Retinal pigment epithelial cell (primary cell): ENCODE measurements at places on chromosomes 3 and 15.

GRCh38 chr3:150449169-150449721, 41.1 kb downstream of the TSC22D2 start:
- no peak for DNase-seq

DNA sequence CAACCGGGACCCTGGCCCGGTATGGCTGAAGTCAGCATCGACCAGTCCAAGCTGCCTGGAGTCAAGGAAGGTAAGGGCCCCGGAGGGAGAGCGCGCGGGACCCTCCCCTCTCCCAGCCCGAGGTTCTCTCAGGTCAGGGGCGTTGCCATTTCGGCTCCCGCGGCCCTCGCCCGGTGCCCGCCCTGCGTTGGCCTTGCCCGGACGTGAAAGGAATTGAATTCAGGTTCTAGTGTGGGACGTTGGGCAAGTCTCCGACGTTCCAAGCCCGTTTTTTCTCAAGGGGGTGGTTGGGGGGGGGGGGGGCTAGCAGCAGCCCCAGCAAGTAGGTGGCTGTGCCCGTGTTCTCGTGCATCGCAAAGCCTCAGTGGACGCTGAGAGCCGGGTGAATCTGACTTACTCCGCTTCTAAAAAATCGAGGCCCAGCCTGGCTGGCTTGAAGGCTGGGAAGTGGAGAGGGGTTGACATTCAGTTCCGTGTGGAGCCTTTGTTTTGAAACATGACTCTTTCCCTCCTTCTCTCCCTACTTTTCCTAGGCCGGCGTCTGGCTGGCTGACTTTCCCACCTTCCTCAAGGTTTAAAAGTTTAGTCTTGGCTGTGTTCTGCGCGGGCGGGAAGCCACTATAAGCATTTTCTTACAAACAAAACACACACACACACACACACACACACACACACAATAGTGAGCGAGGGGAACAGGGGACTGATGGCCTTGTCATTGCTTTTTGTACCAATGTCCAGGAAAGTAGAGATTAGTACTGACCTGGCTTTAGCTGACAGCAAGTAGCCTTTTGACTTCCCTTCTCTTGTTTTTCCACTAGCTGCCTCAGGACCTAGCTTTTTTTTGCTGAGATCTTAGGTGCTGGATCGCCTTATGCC, at the start of gene UTS2B:
Gene UTS2B (minus strand): TSS at position 873 of the 876 bp plus-strand sequence. CDS start 48,337 bp downstream, outside the sequence.
- DNase-seq: peak; percentile 51

DNA sequence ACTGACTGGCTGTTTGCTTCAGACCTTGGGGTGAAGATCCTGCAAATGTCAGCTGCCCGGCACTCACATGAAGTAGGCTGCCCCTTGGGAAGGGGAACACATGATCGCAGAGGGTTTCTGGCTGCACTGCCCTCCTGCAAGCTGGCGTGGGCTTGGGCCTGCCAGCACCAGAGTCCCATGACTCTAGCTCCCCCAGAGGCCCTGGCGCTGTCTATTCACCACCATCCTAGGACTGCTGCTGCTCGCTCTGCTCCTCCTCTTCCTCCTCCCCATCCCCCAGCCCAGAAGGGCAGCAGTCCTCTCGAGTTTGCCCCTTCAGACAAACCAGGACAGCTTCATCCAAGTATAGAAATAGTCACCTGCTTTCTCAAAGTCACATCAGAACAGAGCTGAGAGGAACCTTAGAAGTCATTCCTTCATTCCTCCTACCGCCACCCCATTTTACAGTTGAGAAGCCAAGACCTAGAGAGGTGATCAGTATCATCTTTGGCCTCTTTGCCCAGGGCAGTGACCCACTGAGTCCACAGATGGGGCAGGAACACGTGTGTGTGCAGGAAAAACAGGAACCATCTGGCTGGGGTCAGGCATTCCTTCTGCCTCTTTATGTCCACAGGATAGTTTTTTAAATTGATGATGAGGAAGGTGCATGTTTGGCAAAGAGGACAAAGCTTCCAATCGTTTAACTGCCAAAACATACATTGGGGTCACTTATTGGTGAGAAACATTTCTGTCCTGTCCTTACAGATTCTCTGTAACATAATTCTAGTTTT, 13.2 kb downstream of the DPH3 start:
- DNase-seq: no peak

- DNase-seq: no peak
Observed at GRCh38 chr3:124850633-124851032, 36.5 kb downstream of the ITGB5 start.

DNA sequence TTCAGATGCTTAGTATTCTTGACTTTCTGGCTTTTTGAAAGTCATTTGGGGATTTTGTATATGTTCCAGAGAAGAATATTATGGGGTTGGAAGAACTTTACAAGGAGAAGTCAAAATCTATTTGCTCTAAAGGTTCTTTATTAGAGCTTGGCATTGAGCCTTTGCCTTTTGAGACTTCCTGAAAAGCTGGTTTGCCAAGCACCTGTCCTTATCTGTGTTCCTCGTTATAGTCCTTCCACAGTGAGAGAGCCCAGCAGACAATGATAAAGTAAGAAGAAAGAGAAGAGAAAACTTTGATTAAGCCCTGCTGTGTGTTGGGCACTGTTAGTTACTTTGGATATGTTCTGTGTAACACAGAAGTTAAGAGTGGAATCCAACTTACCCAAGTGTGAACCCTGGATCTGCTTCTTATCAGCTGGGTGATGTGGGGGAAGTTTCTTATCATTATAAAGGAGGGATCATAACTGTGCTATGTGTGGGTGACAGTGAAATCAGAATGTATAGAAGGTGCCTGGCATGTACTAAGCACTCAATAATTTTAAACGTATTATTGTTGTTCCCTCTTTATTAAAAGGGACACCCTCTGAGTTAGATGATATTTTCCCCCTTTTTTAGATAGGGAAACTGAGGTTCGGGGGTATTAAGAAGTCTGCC, 44.3 kb upstream of the POLR2M start:
- DNase-seq: no peak

GRCh38 chr15:26628879-26629529, 143.9 kb downstream of the GABRB3 start:
- no peak for DNase-seq

- DNase-seq: no peak
Observed at GRCh38 chr3:66572938-66573710, 72.3 kb upstream of the LRIG1 start.

DNA sequence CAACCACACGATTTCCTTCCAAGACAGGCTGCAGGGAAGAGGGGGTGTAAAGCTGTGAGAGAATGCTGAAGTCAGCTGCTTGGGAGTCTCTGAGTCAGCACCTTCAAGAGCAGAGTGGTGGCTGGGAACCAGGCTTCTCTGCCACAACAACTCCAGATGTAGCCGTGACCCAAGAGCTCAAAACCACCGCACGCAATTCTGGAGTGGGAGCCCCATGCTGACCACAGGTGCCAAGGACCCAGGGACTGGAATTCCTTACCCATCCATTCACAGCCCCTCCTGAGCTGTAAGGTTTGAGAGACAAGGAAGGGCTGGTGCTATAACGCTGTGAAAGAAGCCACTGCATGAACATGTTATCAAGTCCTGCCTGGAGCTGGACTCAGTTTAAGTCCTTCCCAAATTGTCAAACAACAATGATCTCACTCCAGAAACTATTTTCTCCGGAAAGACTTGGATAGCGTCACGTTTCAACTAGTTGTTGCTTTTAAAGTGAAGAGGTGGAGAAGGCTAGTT, 61.4 kb downstream of the UMPS start:
- DNase-seq: no peak

DNA sequence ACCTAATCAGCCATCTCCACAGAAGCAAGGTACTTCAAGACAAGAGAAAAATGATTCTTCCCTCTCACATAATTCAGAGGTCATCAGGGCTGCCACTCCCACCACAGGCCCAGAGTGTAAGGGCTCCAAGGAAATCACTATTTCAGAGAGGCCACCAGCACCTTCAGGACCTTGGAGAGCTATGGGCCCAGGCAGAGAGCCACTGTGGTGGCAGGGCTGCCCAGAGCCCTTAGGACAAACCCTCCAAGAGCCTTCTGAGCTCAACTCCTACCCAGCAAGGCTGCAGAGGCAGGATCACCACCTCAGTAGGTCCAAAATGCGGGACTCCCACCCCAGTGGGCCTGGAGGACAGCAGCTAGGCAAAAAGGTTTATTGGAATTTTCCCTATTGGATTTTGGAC, 17.9 kb upstream of the FAN1 start:
- no peak for DNase-seq

- no peak for DNase-seq
Observed at GRCh38 chr15:98865397-98866339, 141.9 kb downstream of the PGPEP1L start.

GRCh38 chr3:35393901-35394799, 245.2 kb upstream of the ARPP21 start:
- DNase-seq: no peak

DNA sequence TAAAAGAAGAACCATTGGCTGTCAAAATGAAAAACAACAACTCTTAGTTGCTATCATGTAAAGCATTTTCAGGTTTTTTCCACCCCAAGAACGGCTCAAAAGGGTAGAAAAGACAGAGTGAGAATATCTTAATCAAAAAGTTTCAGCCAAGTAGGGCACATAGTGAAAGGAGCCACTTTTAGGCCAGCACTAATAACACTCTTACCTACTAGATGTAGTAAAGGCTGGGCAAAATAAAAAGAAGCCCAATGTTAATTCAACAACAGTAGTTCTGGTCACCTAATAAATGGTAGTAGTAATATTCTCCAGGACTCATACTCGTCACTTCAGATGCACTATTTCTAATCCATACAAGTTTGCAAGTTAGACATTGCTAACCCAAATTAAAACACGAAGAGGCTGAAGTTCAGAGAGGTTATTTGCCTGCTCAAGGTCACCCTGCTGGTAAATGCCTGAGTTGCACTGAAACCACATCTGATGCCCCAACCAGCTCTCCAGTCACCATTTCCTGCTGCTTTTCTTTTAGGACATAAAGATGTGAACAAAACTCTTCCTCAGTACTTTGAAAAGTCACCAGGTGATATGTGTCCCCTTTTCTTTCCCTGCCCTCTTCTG, 7.5 kb downstream of the GOLIM4 start:
- DNase-seq: no peak

DNA sequence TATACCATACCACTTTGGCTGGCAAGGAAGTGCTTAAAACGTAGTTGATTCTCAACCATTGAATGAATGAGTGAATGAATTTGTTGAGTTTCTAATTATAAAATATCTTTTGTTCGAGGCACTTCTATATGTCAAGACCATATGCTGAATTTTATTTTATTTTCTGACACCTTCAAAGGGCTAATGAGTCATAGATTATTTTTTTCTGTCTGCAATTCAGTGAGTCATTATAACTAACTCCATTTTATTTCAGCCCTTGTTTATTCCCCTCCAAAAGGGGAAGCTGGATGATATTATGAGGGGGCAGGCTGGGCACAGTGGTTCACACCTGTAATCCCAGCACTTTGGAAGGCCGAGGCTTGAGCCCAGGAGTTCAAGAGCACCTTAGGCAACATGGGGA, 142.4 kb downstream of the P2RY1 start:
- DNase-seq: no peak

- no peak for DNase-seq
Observed at GRCh38 chr15:28100516-28101195, 1.5 kb upstream of the OCA2 start.

DNA sequence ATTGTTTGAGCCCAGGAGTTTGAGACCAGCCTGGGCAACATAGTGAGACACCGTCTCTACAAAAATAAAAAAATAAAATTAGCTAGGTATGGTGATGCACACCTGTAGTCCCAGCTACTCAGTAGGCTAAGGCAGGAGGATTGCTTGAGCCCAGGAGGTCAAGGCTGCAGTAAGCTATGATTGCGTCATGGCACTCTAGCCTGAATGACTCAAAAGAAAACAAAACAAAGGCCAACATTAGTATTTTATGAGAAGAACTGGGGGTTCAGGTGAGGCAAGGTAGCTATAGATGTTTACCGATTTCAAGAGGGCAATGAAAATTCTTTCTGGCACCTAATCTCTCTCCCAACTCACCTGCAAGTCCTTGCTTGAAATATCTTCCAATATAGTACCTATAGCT, 77.2 kb downstream of the GREM1 start:
- DNase-seq: no peak

GRCh38 chr15:76197703-76198455, 113.4 kb downstream of the ETFA start:
- DNase-seq: peak; percentile 76

- DNase-seq: no peak
Observed at GRCh38 chr3:51271172-51271571, 113.9 kb upstream of the MANF start.
